ENCODE measurements at places on chromosomes 11 and 22.

DNA sequence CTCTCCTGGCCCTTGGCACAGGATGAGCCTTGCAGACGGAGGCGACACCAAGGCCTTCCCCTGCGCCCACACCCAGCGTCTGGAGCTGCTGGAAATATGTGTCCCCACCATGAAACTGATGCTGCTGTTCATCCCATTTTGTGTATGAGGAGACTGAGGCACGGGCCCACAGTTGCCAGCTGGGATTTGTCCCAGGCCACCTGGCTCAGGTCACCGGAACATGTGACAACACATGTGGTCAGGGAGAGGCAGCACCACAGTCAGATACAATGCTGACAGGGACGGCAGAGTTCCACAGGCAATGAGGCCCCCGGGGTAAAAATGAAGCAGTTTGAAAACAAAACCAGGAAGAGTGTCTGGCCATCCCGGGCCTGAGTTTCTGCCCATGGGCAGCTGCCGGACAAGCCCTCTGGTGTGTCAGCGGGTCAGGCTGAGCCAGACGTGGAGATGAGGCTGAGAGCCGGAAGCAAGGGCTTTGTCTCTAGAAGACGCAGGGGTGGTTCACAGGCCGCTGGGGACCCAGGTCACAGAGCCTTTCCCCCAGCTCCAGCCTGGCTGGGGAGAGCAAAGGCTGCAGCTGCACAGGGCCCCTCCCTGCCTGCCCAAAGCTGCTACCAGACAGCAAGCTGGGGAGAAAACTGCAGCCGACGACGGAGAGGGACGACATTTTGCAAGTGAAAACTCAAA, 80.7 kb downstream of the CDKN1C start:
- no peak for DNase-seq

DNA sequence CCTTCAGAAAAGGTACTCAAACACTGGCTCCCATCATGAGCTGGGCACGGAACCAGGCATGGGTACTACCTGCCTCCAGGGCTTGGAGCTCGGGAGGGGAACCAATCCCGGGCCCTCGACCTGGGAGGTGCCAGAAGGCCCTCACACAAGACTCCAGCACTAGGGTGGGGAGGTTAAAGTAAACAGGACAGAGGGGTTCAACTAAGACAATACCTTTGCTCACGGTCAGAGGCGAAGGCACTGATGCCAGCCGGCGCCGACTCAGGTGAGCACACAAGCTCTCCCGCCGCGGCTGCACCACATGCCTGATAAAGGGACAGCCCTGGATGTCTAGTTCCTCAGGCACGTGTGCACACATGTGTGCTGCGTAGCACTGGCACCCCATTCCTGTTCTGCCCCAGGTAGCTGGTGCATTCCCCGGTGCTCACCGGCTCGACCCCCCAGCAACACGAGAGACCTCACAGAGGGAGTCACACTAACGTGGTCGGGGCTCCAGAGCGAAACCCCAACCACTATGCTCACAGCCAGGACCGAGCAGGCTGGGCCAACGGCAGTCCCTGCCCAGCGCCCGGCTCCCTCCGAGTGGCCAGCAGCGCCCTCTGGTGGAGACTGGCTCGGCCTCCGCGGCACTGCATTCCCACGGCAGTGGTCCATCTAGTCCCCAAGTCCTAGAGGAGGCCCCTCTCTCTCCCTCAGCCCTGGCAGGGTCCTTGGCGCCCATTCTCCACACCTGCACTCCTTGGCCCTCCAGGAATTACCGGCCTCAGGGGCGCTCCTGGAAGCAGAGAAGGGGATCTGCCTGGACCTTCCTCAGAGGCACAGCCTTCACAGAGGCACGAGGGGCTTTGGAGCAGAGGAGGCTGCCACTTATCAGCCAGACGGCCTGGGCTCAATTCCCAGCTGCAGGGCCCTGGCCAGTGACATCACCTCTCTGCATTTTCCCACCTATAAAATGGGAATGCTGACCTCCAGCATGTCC, 28.8 kb upstream of the MOB2 start:
- peak; percentile 17 for DNase-seq

DNA sequence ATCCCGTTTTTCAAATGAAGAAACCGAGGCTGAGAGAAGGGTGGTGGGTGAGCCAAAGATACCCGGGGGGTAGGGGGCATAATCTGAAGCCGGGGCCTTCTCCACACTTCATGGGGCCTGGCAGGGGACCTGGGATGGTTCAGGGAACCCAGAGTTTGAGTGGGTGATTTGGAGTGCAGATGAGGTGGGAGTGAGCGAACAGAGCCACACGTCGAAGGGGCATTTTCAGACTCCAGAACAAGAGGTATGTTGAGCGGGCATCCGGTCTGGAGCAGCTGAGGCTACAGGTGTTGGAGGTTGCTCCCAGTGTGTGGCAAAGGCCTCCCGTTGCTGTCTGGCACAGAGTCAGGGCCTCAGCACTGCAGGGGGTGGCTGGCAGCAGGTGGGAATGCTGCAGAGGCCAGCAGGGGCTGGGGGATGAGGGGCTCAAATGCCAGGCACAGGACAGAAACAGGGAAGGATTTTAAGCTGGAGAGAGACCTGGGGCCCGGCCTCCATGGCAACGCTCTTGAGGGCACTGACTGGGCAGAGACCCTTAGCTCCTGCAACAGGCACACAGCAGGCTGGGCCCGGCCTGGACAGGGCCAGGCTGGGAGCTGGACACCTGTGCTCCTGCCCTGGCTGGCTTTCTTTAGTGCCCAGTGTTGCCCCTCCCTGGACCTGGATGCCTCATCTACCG, 46.2 kb downstream of the WNT11 start:
- no peak for DNase-seq

DNA sequence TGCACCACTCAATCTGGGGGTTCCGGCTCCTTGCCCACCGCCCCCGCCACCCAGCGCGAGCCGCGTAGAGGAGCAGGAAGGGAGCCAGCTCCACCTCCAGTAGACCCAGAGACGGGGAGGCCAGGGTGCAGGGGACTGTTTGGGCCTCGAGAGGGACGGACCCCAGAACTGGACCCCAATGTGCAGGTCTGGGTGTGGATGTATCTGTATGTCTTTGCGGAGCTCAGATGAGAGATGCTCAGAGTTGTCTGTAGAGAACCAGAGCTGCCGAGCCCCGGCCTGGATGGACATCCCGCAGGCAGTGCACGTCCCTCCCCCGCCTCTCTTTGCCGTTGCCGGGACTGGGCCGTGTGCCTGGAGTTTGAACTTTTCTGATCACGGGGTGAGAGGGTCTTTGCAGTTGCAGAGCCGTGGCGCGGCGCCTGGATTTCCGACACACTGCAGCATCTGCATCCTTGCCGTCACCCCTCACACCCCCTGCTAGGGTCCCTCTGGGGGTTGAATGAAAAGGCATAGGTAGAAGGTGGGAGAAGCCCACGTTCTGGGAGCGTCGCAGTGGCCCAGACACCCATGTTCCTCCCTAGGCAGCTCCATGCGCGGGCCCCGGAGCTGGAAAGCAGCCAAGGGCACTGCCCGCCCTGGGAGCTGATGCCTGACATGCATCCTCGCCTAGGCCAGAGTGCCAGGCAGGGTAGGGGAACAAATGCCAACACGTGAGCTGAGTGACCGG, 105.2 kb downstream of the KCNQ1 start:
- no peak for DNase-seq

DNA sequence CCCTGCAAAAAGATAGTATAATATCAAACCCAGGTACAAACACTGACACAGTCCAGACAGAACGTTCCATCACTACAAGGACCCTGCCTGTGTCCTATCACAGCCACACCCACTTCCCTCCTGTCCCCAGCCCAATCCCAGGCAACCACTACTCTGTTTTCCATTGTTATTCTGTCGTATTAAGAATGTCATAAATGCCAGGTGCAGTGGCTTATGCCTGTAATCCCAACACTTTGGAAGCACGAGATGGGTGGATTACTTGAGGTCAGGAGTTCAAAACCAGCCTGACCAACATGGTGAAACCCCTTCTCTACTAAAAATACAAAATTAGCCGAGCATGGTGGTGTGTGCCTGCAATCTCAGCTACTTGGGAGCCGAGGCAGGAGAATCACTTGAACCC, 89.0 kb downstream of the TRMU start:
- DNase-seq = no peak

- no peak for DNase-seq
Measured at GRCh38 chr11:9624448-9624847, 39.4 kb upstream of the SWAP70 start.

GRCh38 chr22:30486661-30487115, 14.9 kb upstream of the SEC14L3 start:
- DNase-seq = no peak

GRCh38 chr22:20426259-20426615, 11.4 kb downstream of the SCARF2 start:
- DNase-seq = no peak

DNA sequence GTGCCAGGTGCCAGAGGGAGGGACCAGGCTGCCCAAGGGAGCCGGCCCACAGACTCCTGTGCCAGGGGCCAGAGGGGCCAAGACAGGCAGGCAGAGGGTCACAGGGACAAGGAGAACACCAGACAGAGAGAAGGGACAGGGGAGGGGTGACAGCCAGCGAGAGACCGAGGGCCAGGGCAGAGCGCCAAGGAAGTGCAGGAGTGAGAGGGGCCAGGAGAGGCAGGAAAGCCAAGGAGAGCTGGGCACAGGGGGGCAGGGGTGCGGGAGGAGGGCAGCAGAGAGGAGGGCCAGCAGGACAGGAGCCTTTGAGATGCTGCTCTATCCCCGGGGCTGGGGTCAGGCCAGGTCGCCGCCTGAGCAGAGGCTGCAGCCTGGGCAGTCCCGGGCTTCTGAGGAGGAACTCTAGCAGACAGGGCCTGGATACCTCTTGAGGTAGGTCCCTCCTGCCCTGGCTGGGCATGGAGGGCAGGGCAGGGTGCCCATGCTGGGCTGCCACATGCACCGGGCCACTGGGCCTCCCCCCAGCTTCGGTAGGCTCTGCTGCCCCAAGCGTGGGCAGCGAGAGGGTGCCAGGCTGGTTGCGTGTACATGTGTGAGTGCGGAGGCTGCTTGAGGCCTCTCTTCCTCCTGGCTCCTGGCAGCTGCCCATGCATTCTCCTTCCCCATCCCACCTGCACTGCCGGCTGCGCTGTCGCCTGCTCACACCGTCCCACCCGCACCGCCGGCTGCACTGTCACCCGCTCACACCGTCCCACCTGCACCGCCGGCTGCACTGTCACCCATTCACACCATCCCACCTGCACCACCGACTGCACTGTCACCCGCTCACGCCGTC, 12.2 kb downstream of the LSP1 start:
- no peak for DNase-seq

GRCh38 chr22:37999640-38000272, 15.4 kb upstream of the SOX10 start:
- DNase-seq = no peak
